ENCODE measurements at places on chromosomes 13 and 19. TPM values are rescaled to one million over a fixed set of nuclear protein-coding genes. Genes with fewer than 3 reads are reported as not detected.
A peak's percentile ranks its signal among the peaks of the same experiment; 100 is the strongest.

FPR3 gene
- 5.1 TPM for polyA plus RNA-seq

KISS1R gene
- polyA plus RNA-seq: not detected

ZNF320 gene
- polyA plus RNA-seq: 3.8 TPM

C5AR1 gene
- 8.6 TPM for polyA plus RNA-seq

TRIP10 gene
- 99.6 TPM for polyA plus RNA-seq

SIAH3 gene
- polyA plus RNA-seq: not detected

ZNF841 gene
- polyA plus RNA-seq: 4.1 TPM

CPT1C gene
- not detected for polyA plus RNA-seq

KLK15 gene
- polyA plus RNA-seq: not detected

- no peaks in the 10 kb centered on the region for H3K4me1 ChIP-seq
- H3K27ac ChIP-seq: no peak overlapping the region
- H3K4me3 ChIP-seq: no peak overlapping the region
- H3K36me3 ChIP-seq: no peaks in the 10 kb centered on the region
- DNase-seq: no peak
- H3K27me3 ChIP-seq: no peaks in the 10 kb centered on the region
Measured at GRCh38 chr13:46964789-46965527, 68.1 kb upstream of the HTR2A start.

GRCh38 chr19:16541526-16542044 lies 652 bp downstream of the CHERP start:
- no peak for DNase-seq
- H3K27ac ChIP-seq: peak overlapping the region; percentile 83
- no peaks in the 10 kb centered on the region for H3K4me1 ChIP-seq
- H3K4me3 ChIP-seq: peak overlapping the region; percentile 90
- H3K36me3 ChIP-seq: peaks cover 3% of the 10 kb centered on the region
- no peaks in the 10 kb centered on the region for H3K27me3 ChIP-seq

GRCh38 chr13:33145667-33146066 lies 129.4 kb downstream of the KL start:
- no peak overlapping the region for H3K4me3 ChIP-seq
- DNase-seq: no peak
- no peak overlapping the region for H3K27ac ChIP-seq

GRCh38 chr19:16210168-16210567 lies 12.5 kb downstream of the AP1M1 start:
- no peak for DNase-seq
- H3K4me3 ChIP-seq: no peak overlapping the region
- H3K36me3 ChIP-seq: peaks cover 32% of the 10 kb centered on the region
- no peak overlapping the region for H3K27ac ChIP-seq
- no peaks in the 10 kb centered on the region for H3K4me1 ChIP-seq

GRCh38 chr19:2488405-2488941 lies 12.5 kb downstream of the GADD45B start:
- H3K27ac ChIP-seq: no peak overlapping the region
- H3K4me1 ChIP-seq: peaks cover 8% of the 10 kb centered on the region
- peak overlapping the region; percentile 42 for H3K4me3 ChIP-seq
- H3K36me3 ChIP-seq: no peaks in the 10 kb centered on the region

GRCh38 chr19:30069535-30070197 lies 127.6 kb downstream of the URI1 start:
- no peak overlapping the region for H3K27ac ChIP-seq
- no peak overlapping the region for H3K4me3 ChIP-seq
- H3K27me3 ChIP-seq: no peaks in the 10 kb centered on the region
- no peaks in the 10 kb centered on the region for H3K36me3 ChIP-seq
- no peak for DNase-seq

DNA sequence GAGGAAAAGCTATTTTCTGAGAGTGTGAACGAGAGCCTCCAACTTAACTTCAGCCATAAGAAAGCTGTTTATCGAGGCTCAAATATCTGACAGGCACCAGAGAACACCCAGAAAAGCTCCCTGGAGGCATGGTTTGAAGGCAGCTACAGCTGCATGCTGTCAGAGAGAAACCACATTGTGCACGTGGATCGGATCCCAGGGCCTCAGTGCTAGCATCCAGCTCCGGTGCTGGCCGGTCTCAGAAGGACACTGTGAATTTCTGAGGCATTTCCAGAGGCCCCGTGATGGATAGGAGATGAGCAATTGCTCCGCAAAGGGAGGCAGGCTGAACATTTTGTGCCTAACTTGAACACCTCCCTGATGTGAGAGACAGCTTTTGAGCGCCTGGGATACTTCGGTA lies 315.7 kb downstream of the FGF9 start:
- H3K27ac ChIP-seq: peak overlapping the region; percentile 22
- DNase-seq: no peak
- H3K36me3 ChIP-seq: no peaks in the 10 kb centered on the region
- H3K4me3 ChIP-seq: no peak overlapping the region
- H3K27me3 ChIP-seq: no peaks in the 10 kb centered on the region
- H3K4me1 ChIP-seq: no peaks in the 10 kb centered on the region

DNA sequence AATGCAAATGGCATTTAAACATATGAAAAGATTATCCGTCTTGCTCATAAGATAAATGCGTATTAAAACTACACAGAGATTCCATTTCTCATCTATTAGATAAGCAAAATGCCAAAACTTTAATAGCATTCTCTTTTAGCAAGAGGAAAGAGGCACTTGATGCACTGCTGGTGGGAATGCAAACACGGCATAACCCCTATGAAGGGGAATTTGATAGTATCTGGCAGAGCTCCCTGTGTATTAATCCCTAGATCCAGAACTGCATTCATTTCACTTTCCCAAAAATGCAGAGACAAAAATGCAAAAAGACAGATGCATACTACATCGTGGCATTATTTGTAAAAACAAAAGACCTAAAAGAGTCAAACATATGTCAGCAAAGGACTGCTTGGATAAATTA lies 193.6 kb upstream of the STARD13 start:
- H3K4me1 ChIP-seq: no peaks in the 10 kb centered on the region
- H3K27me3 ChIP-seq: no peaks in the 10 kb centered on the region
- no peak overlapping the region for H3K4me3 ChIP-seq
- no peak for DNase-seq
- H3K27ac ChIP-seq: no peak overlapping the region
- H3K36me3 ChIP-seq: no peaks in the 10 kb centered on the region

DNA sequence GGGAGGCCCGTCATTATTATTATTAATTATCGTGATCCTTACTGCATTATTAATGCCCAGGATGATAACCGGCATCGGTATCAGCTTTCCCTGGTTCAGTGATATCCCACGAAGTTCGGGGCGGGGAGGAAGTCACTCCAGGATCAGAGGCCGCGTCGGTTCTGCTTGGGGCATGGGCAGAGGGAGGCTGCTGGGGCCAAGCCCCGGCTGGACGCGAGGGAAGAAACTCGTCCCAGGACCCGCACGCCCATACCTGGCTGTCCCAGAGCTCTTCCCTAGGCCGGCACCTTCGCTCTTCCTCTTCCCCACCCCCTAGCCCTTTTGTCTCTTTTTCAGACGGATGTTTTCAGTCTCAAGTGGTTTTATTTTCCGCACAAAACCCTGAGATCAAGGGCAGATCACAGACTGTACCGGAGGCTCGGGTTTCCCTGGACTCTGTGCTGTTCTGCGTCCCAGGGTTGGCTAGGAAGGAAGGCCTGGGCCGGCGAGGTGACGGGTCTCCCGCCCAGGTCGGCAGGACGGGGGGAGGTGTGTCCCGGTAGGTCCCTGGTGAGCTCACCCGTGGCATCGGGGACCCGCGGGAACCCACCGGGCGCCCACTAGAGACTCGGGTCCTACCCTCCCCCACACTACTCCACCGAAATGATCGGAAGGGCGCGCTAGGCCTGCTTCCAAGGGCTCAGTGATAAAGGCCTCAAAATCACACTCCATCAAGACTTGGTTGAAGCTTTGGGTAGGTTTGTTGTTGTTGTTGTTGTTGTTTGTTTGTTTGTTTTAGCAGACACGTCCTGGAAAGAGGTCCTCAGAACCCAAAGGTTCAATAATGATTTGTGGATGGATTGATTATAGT lies 7.9 kb downstream of the ZIC2 start:
- no peak overlapping the region for H3K4me3 ChIP-seq
- peaks cover 76% of the 10 kb centered on the region for H3K27me3 ChIP-seq
- no peaks in the 10 kb centered on the region for H3K36me3 ChIP-seq
- H3K4me1 ChIP-seq: peaks cover 3% of the 10 kb centered on the region
- DNase-seq: no peak

DNA sequence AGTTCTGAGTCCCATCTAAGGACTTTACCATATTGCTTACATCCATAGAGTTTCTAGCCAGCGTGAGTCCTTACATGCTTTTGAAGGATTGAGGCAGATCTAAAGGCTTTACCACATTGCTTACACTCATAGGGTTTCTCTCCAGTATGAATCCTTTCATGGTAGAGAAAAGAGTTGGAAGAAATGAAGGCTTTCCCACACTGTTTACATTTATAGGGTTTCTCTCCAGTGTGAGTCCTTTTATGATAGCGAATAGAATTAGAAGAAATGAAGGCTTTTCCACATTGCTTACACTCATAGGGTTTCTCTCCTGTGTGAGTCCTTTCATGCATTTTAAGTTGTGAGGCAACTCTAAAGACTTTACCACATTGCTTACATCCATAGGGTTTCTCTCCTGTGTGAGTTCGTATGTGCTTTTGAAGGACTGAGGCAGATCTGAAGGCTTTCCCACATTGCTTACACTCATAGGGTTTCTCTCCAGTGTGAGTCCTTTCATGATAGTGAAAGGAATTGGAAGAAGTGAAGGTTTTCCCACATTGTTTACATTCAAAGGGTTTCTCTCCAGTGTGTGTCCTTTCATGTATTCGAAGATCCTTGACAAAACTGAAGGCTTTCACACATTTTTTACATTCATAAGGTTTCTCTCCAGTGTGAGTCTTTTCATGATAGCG lies 8.4 kb upstream of the ZNF433 start:
- no peaks in the 10 kb centered on the region for H3K36me3 ChIP-seq
- no peak overlapping the region for H3K27ac ChIP-seq
- H3K27me3 ChIP-seq: no peaks in the 10 kb centered on the region
- no peak overlapping the region for H3K4me3 ChIP-seq

DNA sequence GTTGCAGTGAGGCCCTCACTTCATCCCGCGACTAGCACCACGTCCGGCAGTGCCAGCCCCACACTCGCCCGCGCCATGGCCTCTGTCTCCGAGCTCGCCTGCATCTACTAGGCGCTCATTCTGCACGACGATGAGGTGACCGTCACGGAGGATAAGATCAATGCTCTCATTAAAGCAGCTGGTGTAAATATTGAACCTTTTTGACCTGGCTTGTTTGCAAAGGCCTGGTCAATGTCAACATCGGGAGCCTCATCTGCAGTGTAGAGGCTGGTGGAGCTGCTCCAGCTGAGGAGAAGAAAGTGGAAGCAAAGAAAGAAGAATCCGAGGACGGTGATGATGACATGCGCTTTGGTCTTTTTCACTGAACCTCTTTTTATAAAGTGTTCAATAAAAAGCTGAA lies 48.6 kb downstream of the NLRP12 start:
- H3K4me3 ChIP-seq: no peak overlapping the region
- no peaks in the 10 kb centered on the region for H3K27me3 ChIP-seq
- H3K27ac ChIP-seq: no peak overlapping the region
- no peak for DNase-seq
- H3K36me3 ChIP-seq: no peaks in the 10 kb centered on the region
- H3K4me1 ChIP-seq: no peaks in the 10 kb centered on the region

GRCh38 chr13:73873940-73874830 lies 260.0 kb downstream of the KLF12 start:
- H3K4me3 ChIP-seq: no peak overlapping the region
- H3K27me3 ChIP-seq: no peaks in the 10 kb centered on the region
- DNase-seq: peak; percentile 66
- no peaks in the 10 kb centered on the region for H3K36me3 ChIP-seq
- H3K27ac ChIP-seq: no peak overlapping the region
- no peaks in the 10 kb centered on the region for H3K4me1 ChIP-seq

DNA sequence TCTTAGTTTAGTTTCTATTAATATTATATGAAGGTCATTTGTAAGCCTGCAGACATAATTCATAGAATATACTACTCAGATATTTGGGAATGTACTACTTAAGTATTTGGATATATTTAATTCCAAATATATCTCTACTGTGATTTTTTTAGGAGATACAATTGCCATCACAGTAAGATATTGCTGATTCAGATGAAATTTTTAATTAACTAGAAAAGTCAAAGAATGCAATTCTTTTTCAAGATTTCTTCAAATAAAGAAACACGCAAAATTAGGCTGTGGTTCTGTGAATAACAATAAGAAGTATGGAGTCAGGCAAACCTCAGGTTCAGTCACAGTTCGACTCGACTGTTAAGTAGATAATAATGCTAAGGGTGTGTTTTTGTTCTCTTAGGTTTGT lies 550.4 kb upstream of the GPC6 start:
- H3K4me1 ChIP-seq: no peaks in the 10 kb centered on the region
- no peak overlapping the region for H3K4me3 ChIP-seq
- no peak for DNase-seq
- no peak overlapping the region for H3K27ac ChIP-seq
- H3K36me3 ChIP-seq: no peaks in the 10 kb centered on the region

DNA sequence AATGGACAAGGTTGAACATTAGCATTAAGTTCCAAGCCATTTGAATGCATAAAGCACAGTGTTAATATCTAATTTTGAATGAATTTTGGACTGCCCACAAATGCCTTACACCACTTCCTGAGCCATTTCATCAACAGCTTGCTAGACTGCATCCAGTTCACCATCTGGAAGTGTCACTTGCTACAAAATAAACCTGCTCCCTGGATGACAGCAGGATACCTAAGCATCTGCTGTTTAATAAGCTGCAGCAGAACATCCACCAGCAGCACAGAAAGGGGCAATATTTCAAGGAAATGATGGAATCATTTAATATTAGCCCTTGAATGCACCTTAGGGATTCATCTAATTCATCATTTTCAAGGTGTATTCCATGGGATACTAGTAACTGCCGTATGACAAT lies 76.6 kb upstream of the PCDH9 start:
- no peaks in the 10 kb centered on the region for H3K36me3 ChIP-seq
- no peaks in the 10 kb centered on the region for H3K4me1 ChIP-seq
- no peaks in the 10 kb centered on the region for H3K27me3 ChIP-seq
- no peak overlapping the region for H3K27ac ChIP-seq
- DNase-seq: no peak

DNA sequence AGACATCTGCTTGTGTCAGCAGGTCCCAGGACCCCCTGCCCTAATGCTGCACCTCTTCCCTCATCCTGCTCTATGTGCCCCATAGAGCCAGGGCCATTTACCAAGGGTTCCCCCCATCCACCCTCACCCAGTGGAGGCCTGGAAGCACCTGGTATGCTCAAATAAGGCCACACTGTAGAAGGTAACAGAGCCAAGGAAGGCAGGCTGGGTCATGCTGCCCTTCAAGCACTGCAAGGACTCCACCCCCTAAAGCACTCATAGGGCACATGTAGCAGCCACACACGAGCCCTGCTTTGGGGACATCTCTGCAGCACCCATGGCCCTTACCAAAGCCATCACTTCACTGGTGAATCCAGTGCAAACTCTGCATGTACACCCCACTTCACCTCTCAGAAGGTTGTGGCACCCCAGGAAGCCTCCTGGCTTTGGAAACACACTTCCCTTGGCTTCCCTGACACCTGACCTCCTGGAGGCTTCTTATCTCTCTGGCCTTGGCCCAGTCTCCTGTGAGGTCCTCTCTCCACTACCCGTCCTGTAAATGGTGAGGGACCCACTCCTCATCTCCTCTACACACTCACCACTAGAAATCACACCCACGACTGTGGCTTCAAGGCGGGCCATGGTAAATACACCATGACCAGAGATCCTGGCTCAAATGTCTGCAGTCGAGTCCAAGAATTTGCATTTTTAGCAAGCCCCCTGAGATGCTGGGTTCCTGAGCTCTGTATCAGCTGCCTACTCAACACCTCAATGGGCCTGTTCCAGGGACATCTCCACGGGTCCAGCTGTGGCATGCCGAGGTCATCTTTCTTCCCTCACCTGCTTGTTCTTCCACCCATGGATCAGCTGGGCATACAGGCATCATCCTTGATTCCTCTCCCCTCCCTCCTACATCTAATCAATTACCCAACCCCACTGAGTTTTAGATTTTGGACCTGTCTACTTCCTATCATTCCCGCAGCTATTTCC lies 80.9 kb upstream of the DOCK9 start:
- H3K36me3 ChIP-seq: no peaks in the 10 kb centered on the region
- no peak for DNase-seq
- no peaks in the 10 kb centered on the region for H3K27me3 ChIP-seq
- H3K27ac ChIP-seq: no peak overlapping the region

Measured in small intestine (tissue), 16 donors.